ENCODE measurements at places on chromosomes 16 and 17. TPM values are rescaled to one million over a fixed set of nuclear protein-coding genes. Genes with fewer than 3 reads are reported as not detected.

GRCh38 chr17:1711804-1712203, 1.6 kb upstream of the TLCD2 start:
- DNase-seq = no peak

The HOXB7 gene
- 24.9 TPM for total RNA-seq

DNA sequence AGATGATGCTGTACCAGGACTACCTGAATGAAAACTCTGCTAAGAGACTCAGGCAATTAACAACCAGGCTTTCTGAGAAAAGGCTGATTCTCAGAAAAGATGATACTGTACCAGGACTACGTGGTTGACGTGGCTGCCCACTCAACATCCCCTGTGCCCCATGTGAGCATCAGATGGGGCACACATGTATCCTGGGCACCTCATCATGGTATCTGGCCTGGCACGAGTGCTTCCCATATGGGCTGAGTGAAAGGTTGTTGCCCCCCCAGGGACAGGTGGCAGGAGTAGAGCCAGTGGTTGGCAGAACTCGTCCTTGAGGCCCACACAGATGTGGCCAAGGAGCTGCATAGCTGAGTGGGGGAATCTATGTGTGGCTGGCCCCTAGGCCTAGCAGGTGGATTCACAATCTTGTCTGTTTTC, 3.5 kb upstream of the CES4A start:
- no peak for DNase-seq

The KCNJ2 gene
- 0.22 TPM for total RNA-seq

DNA sequence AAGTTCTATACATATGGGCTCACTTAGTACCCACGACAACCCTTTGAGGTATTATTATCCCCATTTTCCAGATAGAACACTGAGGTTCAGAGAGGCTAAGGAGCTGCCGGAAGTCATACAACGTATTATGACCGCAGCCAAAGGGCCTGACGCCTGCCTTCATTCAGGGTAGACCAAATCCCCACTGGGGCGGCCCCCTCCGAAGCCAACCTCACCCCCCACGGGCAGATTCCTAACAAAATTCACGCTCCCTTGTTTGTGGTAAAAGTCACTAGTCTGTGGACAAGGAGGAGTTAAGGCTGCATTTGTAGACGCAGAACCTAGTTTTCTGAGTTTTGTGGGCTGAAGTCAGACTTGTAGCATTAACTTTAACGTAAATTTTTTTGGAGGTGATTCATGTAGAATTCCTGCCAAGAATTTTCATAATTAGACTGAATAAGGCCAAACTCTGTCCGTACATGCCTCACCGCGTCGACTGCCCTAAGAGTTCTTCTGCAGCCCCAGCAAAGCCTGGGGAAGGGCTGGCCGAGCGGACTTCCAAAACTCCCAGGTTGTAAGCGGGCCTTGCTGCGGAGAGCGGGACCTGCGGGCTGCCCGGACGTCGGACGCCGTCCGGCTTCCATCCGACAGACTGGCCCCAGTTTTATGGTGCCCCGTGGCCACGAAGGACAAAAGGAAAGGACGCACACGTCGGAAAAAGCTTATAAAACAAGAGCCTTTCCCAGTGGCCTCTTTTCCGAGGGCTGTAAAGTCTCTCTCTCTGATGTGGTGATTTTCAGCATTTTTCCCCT, 75.7 kb downstream of the NXN start:
- DNase-seq = no peak

- DNase-seq = no peak
These were observed 20.1 kb upstream of the MLYCD start for GRCh38 chr16:83878838-83879237.

- no peak for DNase-seq
These were observed 29.6 kb downstream of the NGFR start for GRCh38 chr17:49524473-49525359.

GRCh38 chr17:31266042-31266441, 31.0 kb downstream of the OMG start:
- DNase-seq = no peak

DNA sequence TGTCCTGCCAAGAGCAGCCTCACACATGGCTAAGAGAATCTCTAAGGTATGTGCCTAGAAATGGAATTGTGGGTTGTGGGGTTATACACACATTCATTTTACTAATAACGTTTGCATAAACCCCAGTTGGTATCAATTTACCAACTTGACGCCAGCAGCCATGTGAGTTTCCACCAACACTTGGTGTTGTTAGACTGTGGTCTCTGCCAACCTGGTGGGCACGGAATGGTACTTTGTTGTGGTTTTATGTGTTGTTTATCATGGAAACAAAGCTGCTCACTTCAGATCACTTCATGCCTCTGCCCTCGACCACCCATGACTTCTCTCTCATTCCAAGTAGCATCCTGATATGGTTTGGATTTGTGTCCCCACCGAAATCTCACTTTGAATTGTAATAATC, 152.0 kb upstream of the CDC42EP4 start:
- no peak for DNase-seq

GRCh38 chr17:83074486-83075223, 4.8 kb upstream of the METRNL start:
- no peak for DNase-seq

DNA sequence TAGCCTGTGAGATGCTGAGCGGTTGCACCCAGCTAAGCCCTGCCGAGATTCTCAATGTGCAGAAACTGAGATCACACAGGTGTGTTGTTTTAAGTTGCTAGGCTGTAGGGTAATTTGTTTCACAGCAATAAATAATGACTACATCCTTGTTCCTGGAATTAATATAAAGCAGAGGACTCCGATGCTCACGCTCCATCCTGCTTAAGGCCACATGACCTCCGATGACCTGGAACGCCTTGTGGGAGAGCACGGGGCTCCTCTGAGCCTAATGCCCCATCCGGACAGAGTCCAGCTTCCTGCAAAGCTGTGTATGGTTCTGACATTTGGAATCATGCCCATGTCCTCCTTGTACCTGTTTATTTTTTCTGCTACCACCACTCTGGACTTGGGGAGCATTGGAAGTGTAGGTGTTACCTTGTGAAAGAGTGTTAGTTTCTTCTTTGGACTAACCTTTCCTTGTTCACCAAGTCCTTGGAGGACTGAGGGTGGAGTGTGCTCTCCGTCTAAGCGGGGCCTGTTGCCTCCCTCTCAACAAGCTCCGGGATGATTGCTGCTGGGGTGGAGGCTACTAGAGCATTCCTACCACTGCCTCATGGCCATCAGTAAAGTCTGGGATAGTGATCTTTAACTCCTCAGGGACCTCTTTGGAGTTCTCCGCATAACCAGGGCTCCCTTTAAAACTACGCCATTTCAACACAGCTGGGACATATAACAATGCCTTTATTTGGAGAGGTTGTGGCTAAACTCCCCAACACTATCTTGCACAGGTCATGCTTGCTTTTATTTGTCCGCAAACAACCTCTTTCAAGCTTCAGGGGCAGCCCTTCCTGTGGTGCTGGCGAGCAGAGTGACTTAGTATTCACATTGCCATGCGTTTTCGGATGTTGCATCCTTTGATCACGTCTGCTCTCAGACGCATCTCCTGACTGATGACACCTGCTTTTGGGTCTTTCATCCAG, 125.4 kb downstream of the IRX3 start:
- DNase-seq = no peak

GRCh38 chr16:19595043-19595767, 39.7 kb downstream of the VPS35L start:
- DNase-seq = peak; percentile 33

GRCh38 chr17:283911-284675, 68.5 kb downstream of the RPH3AL start:
- no peak for DNase-seq

DNA sequence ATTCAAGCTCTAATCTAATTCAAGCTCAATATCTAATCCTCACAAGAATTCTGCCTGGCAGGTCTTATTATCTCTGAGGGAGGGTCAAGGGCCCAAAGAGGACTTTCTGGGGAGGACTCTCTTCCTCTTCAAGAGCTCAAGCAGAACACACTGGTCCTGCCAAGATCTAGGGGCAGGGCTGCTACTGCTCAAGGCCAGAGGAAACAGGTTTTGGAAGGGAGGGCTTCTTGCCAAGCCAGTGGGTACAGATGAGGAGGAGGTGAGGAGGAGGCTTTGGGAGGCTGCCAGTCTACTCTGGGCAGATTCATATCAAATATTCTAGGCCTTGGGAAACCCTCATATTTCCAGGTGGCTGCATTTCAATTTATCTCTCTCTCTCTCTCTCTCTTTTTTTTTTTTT, 51.8 kb upstream of the IL34 start:
- DNase-seq = no peak

GRCh38 chr17:8994319-8994718, 27.0 kb upstream of the NTN1 start:
- DNase-seq = no peak

GRCh38 chr17:54956791-54957190, 11.7 kb downstream of the COX11 start:
- no peak for DNase-seq

GRCh38 chr16:6498858-6499257, 833.8 kb upstream of the RBFOX1 start:
- DNase-seq = no peak

DNA sequence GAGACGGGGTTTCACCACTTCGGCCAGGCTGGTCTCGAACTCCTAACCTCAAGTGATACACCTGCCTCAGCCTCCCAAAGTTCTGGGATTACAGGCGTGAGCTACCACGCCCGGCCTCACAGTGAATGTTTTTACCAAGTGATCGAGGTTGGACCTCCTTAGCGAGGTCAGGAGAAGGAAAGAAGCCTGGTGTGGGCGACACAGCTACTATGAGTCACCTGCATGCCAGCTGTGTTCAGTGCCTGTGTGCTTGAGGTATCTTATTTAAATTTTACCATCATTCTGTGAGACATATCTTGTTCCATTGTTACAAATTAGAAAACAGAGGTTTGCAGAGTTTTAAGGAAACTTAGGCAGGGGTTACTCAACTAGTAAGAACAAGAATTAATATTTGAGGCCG, 174.8 kb upstream of the DYNLRB2 start:
- DNase-seq = no peak

GRCh38 chr16:24553983-24554382, 14.6 kb downstream of the RBBP6 start:
- DNase-seq = no peak

GRCh38 chr16:56936491-56936890, 4.5 kb downstream of the HERPUD1 start:
- no peak for DNase-seq

DNA sequence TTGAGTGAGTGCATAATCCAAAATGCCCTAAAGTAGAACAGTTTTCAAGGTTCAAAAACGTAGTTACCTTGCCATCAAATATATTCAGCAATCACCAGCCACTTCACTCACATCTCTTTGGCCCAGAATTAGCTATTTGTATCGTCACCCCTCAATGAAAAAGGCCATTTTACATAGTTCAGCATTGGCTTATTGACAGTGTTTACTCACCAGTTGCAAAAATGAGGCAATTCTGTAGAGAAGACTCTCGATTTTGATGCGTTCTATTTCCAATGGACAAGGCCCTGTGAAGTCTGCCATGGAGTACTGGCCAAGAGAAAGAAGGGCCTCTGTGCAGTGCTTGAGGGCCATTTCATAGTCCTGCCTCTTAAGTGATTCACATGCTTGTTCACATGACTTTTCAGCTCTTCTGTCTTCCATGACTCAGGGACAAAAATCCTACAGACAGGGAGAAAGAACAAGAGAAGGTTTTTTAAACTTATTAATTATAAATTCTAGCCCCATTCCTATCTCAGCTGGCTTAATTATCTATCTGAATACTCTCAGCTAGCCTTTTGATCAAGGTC, 26.5 kb downstream of the HELZ start:
- peak; percentile 43 for DNase-seq

DNA sequence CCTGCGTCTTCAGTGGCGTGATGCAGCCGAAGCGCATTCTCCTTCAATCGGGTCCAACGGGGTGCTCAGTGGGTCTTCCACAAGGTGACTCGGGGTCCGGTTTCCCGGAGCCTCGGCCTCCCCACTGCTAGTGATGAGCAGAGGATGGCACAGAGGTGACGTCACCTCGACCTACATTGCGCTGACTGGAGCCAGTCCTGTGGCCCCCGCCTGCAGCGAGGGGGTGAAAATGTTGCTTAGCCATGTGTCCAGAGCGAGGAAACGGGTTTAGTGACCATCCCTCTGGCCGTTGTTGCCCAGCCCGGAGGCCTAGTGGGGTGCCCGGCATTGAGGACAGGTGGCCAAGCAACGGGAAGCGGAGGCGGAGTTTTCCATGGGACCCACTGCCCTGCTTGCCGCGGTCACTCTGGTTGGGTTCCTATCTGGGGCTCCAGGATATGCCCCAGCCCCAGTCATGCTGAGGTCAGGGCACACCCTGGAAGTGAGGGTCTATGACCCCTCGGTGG, 190.6 kb upstream of the CIBAR2 start:
- no peak for DNase-seq

The TMC7 gene
- total RNA-seq = 0.43 TPM

GRCh38 chr16:11263737-11264136, 5.4 kb downstream of the TNP2 start:
- DNase-seq = no peak

DNA sequence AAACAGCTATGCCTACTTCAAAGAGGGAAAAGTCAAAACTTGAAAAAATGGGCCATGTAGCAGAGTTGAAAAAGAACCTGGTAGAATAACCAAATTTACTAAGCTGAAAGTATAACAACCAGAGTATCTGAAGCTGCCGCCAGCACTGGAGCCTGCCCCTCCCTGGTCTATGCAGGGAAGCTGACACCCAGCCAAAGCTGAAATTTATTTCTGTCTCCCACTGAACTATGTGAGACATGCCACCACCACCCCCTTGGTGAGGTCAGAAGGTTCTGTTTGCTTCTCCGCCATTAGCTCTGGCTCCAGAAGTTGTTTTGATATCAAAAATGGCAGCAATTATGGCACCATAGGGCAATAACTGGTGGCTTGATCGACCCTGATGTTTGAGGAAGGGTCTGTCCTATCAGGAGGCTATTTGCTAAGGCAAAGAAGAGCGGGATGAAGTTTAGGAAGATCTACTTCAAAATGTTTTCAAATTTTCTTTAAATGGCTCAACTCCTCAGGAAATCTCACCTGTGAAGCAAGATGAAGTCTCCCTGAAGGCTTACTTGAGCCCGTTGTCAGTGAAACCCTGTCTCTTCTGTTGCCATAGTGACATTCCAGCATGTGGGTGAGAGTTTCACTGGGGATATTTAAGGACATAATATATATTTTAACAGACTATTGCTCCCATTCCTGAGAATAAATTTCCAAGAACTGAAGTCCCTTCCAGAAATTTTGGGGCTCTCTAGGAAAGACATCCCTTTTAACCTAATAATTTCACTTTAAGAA, 122.0 kb downstream of the COPRS start:
- DNase-seq = no peak

The C17orf113 gene
- total RNA-seq = 0.98 TPM

The ZNF174 gene
- 13.7 TPM for total RNA-seq
